ENCODE measurements at places on chromosomes 11 and 22.

GRCh38 chr11:117441146-117441975, 113.7 kb downstream of the CEP164 start:
- DNase-seq = no peak

DNA sequence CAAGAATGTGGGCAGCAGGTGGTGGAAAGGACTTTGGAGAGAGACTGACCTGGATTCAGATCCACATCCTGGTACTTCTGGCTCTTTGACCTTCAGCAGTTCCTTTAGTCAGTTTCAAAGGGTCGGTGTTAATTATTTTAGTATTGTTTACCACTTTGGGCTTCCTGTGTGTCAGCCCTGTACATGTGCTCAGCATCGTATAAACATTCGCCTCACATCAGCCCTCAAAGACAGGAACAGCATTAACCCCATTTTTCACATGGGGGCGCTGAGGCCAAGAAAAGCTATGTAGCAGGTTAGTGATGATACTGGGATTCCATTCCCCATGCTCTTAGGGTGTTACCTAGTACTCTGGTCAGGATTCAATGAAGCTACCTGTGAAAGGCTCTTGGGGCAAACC, 72.1 kb upstream of the YWHAH start:
- DNase-seq = no peak

DNA sequence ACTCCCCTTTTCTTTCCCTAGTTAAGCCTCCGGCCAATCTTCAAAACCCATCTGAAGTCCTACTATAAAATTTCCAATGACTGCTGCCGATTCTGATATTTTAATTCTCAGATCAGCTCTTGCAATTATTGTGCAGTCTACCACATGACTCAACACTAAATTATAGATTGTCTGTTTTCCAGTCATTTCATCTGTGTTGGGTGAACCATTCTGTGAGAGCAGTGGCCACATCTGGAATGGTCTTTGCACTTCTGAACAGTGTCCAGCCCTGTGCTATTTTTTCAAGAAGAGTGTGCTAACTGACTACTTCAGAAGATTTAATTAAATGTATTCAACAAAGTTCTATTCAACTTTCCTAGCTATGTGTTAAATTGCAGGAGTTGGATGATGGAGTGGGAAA, 47.2 kb upstream of the MMP7 start:
- no peak for DNase-seq

GRCh38 chr22:45996241-45997076, 19.5 kb upstream of the WNT7B start:
- DNase-seq = no peak

DNA sequence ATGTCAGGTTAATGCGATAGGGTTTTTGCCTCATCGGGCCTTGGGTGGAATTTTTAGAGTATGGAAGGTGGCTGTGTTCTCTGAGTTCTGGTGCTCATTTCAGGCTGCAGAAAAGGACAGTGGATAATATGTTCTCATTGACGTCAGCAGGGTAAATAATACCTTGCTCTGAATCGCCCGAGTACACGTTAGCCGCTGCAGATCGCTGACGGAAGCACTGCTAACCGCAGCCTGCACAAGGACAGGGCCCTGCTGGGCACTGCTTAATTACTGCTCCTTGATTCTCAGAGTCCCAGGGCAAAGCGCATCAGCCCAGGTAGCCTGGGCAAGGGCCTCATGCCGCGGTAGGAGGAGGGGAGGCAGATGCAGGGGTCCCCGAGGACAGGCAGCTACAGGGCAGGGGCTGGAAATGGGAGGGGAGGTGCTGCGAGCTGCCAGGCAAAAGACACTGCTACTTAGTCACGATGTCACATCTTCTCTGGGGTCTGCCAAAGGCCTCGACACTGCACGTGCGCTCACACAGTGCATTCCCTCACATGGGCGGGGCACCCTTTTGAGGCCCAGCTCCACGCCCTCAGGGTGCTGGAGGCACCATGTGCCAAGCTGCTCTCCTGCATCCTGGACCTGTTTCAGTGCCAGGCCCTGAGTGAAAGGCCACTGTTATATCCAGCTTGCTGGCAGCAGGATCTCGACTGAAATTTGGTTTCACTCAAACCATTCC, 35.2 kb downstream of the PPP2R1B start:
- DNase-seq = no peak

- no peak for DNase-seq
These were observed 433.2 kb downstream of the TBC1D22A start for GRCh38 chr22:47195484-47196165.

GRCh38 chr11:122754553-122755322, 83.6 kb upstream of the CRTAM start:
- no peak for DNase-seq

- DNase-seq = no peak
These were observed 101.0 kb upstream of the PARVA start for GRCh38 chr11:12276356-12276755.

GRCh38 chr11:34050581-34051348, 766 bp upstream of the CAPRIN1 start:
- no peak for DNase-seq

- no peak for DNase-seq
These were observed 278.0 kb upstream of the PLET1 start for GRCh38 chr11:112538534-112539280.

GRCh38 chr11:44989831-44990566, 39.3 kb upstream of the TP53I11 start:
- no peak for DNase-seq

DNA sequence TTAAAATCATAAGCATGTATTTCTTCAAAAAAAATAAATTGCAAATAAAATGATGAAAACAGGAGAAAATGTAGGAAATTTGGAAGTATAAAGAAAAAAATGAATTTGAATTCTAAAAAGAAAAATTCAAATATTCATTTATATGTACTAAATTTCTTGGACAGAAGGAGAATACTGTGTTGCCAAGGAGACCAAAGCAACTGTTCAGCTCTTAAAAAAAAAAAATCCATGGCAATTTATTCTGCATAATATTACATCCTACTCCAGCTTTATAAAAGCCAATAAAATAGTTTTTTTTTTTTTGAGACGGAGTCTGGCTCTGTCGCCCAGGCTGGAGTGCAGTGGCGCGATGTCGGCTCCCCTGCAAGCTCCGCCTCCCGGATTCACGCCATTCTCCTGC, 6.0 kb downstream of the PGM2L1 start:
- no peak for DNase-seq

DNA sequence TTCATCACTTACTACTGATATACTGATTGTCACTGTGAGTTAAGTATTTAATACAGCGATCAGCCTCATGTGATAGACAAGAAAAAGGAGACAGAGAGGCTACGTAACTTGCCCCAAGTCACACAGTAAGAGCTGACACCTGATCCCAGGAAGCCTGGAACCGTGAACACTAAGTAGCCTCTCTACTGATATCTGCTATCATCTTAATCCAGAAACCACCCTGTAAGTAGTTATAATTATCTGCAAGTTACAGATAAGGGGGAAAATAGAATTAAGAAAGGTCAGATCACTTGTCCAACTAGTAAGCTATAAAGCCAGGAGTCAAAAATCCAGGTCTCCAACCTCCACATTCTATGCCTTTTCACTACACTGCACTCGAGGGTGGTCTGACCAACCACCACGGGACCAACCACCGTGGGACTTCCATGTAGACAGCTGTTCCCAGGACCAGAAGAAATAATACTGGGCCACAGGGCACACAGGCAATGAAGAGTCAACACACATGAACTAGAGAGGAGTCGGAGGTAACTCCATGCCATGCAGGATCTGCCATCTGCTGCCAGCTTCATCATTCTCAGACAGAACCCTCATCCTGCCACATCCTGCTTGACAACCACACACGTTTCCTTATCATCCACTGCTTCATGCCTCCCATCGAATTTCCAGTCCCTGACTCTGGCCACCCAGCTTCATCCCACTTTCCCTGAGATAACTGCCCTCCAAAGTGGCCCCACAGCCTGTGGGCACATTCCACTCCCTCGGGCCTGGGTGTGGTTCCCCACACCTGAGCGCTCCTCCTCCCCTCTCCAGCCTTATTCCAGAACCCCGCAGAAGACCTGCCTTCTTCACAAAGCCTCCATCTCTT, 58.6 kb downstream of the MICAL3 start:
- no peak for DNase-seq

DNA sequence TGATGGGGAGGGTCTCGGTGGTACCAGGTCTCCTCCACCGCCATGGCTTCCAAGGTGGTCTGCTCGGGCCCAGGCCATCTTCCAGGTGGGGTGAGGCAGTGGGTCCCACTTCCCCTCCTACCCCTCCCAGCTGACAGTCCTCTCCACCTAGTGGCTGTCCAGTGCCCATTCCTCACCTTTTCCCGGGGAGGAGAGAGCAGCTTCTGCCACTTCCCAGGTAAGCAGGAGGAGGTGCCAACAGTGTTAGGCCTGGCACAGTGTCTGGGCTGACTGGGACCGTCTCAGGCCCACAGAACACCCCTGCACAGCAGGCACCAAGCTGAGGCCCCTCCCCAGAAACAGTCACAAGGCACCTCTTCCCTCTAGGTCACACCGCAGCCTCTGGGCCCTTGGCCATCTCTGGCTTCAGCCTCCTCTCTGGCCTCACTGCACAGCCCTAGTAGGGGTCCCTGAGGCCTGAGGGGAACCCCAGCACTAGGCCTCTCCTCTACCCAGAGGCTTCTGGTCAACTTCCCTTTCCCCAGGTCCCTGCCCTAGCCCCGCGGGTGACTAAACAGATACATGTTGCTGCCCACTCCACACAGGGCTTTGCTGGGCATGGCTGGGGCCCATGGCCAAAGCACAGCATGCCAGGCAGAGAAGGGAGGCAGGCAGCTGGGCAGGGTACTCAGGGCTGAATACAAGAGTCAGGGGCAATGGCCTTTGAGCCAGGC, 2.3 kb upstream of the ANKRD13D start:
- no peak for DNase-seq

- no peak for DNase-seq
These were observed 8.2 kb downstream of the NAP1L4 start for GRCh38 chr11:2983908-2984307.

DNA sequence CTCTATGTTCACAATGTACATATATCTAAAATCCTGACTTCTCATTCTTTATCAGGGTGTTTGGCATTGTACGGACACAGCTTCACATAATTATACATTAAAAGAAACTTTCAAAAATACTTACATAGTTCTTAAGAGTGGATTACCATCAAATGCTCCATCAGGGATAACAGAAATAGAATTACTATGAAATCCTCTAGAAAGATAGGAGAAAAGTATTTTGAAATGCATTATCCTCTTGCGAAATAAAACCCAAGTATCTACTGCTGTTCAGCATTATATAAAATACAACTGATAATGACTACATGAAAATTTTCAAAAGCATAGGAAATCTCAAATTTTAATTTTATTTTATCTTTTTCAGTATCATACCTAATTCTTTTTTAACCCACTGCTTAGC, 17.8 kb upstream of the CCDC34 start:
- no peak for DNase-seq

All from activated T-cell treated with anti-CD3 and anti-CD28 coated beads for 1 hour (primary cell).